RWPE1 (cell line): ENCODE measurements at places on chromosomes 7 and 10.

GRCh38 chr10:127926455-127926854 lies 19.6 kb downstream of the PTPRE start:
- no peak for DNase-seq

- DNase-seq, result no peak
These were observed 56.0 kb downstream of the ZNF800 start for GRCh38 chr7:127336458-127336857.

GRCh38 chr10:77380191-77380590 lies 257.4 kb downstream of the KCNMA1 start:
- no peak for DNase-seq

- no peak for DNase-seq
These were observed 299.9 kb upstream of the PITRM1 start for GRCh38 chr10:3472287-3473051.

DNA sequence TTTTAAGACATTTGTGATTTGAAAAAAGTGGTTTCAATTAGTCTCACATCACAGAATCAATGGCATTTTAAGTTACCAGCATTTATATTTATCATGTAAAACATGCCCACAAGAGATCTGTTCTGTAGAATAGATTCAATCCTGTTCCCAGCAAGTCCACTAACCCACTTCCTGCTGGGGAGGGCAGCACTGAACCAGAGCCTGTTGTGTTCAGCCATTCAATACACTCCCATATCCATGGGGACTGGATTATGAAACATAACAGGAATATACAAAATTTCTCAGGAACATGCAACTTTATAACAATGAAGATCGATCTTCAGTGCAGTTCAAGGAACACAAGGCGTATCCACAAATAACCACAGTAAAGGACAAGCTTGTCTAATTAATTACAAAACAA lies 24.4 kb upstream of the ANK3 start:
- DNase-seq, result no peak

DNA sequence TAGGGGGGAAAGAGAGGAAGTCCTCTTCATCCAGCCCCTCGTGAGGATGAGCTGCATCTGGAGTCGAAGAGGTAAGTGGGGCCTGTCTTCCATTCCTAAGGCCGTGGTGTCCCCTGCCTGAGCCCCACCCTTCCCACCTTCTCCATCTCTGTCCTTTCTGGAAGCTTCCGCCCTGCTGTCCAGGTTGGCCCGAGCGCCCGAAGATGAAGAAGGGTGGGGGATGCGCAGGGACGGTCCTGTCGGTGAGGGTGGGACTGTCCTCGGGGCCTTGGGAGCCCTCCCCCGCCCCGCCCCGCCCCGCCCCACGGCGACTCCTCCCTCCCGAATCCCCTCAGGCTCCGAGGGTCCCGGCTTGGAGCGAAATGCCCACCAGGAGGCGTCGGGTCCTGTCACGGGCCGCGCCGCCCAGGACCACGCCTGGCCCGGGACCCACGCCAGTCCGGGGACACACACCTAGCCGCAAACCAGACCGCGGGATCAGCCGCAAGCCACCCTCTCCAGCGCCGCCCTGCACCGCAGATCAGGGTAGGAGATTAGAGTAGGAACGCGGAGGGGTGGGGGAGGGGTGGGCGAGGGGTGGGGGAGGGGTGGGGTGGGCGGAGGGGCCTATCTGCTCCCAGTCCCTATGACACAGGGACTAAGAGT lies 15.3 kb downstream of the GPRIN2 start:
- no peak for DNase-seq

GRCh38 chr10:101062232-101063049 lies 652 bp downstream of the KAZALD1 start:
- no peak for DNase-seq

GRCh38 chr10:111116762-111117445 lies 40.1 kb downstream of the ADRA2A start:
- DNase-seq, result no peak

- DNase-seq, result no peak
These were observed 105.4 kb upstream of the FAM133B start for GRCh38 chr7:92695308-92696261.

- DNase-seq, result peak; percentile 38
These were observed 30.0 kb downstream of the NET1 start for GRCh38 chr10:5442065-5442989.

- no peak for DNase-seq
These were observed 62.1 kb upstream of the SHH start for GRCh38 chr7:155874411-155874810.

DNA sequence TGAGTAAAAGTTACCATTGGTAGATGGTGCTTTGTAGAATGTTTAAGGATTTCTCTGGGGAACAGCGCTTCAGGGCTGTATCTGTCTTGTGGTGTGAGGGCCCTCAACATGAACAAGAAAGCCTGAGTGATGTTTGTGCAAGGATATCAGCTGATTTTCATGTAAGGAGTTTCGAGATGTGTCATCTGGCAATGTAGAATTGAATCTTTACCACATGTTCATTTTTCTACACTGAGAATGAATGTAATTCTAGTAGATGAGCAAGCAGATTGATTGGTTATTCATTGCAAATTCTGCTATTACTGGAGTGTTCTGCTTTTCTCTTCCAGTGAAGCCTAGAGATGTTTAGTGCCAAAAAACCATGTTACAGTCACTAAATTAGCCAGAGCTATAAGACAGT lies 87.7 kb downstream of the ST7 start:
- DNase-seq, result no peak

DNA sequence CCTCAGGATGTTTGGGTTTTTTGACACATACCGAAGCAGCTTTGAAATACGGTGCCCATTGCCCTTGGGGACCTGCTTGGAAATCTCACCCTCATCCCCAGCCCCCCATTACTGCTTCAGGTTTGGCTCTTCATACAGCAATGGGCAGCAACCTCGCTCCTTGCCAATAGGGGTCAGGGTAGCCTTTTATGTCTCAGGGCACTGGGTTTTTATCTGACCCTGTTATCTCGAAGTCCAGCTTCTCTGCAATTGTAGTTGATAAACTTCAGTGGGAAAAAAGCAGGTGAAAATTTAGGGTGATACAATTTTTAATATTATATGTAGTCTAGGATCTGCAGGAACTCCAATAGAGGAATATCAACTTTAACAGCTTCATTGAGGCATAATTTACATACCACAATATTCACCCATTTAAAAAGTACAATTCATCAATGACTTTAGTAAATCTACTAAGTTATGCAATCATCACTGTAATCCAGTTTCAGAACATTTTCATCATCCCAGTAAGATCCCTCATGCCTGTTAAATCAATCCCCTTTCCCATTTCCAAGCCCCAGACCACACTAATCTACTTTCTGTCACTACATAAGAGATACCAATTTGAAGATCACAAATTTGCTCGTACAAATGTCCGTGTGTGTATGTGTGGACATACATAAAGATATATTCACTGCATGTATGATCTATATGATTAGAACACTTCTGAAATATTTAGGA lies 386.2 kb downstream of the KCNMA1 start:
- DNase-seq, result peak; percentile 60

- no peak for DNase-seq
These were observed 421.4 kb upstream of the AUTS2 start for GRCh38 chr7:69176841-69177240.

GRCh38 chr7:148262721-148263229 lies 327.8 kb upstream of the C7orf33 start:
- DNase-seq, result peak; percentile 37

DNA sequence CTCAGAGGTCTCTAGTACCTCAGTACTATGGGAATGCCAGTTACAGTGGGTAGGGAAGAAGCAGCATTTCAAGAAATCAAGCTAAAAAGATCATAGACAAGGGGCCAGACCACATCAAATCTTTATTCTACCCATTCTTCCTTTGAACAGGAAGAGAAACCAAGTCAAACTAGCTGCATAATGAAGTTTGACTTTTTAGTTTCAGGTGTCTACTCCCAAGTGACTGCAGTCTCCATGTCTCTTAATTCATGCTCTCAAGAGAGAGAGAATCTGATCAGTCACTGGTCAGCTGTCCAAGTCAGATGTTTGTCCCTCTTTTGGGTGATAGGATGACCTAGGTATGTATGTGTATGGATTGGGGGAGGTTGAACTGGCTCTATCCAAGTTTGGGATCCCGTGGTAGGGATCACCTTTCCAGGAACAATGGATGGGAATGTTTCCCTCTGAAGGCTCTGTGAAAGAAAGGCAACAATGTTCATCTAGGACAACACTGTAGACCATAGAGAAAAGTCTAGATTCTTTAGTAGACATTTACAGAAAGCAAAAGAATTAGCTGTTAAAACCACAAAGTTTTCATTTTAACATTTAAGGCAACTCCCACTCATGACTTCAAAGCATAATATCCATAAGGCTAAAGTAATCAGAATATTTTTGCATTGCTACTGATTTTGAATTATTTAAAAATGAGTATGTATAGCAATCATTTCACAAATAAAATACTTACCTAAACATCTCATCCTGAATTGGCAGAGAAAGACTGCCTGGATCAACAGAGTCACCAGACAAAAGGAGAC lies 30.1 kb upstream of the PRTFDC1 start:
- no peak for DNase-seq

GRCh38 chr10:33067481-33067880 lies 109.5 kb upstream of the ITGB1 start:
- no peak for DNase-seq

DNA sequence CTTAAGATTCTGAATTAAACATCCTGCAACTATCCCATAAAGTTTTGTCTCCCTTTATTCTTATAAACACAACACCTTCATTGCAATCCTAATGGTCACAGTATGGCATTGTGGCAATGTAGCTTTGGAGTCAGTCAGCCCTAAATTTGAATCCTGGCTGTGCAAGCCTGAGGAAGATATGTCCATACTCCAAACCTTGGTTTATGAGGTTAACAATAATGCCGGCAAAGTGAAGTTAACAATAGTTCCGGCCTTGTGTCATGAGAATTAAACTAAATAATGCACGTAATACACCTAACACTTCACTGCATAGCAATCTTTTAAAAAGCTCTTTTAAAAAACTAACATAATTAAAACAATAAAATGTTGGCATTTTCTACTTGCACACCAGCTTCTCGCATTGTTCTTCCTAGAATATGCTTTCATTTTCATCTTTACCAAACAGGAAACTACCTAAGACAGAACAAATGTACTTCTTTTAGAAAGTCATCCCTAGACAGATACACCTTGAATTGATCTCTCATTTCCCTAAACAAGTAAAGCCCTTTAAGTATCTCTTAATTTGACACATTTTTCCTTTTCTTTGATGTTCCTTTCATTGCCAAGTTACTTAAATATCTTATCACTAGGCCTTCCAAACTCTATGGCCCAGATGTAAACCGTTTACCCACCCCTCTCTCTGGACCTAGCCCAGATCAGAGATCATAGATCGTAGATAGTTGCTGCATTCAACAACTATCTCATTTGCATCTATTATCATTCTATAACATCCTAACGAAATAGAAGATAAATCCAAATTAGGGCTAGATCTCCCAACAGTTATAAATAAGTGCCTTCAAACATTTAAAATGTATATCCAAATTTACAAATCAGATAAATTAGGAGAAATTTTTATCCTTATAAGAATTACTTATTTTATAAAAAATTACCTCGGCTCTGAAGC lies 66.7 kb downstream of the CREB3L2 start:
- no peak for DNase-seq

DNA sequence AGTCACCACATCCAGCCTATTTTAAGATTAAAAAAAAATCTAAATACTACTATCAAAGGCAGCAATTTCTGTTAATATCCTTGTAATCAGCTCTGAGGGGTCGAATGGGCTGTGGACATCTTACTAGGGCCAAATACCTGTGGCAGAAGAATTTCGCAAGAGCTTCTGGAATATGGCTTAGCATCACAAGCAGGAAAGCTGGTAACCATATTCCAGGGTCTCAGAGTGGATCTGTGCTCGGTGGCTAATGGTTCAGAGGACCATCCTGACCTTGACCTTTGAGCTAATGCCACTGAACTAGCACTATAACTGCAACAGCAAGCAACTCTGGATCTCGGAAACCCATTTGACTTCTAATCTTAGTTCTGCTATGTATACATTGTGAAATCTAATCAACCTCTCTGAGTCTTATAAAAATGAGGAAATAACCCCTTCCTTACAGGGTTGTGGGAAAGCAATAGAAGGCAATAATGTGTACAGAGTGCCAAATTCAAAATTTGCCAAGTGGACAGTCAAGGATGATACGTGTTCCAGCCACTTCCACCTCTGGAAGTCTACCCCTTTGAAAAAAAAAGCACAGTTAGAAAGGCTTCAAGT lies 65.5 kb downstream of the CYP26A1 start:
- no peak for DNase-seq

GRCh38 chr7:91396-92175 lies 100.8 kb upstream of the FAM20C start:
- no peak for DNase-seq

- DNase-seq, result no peak
These were observed 83.7 kb downstream of the GRID1 start for GRCh38 chr10:86282664-86283465.

GRCh38 chr10:131086094-131086493 lies 225.4 kb downstream of the TCERG1L start:
- no peak for DNase-seq

DNA sequence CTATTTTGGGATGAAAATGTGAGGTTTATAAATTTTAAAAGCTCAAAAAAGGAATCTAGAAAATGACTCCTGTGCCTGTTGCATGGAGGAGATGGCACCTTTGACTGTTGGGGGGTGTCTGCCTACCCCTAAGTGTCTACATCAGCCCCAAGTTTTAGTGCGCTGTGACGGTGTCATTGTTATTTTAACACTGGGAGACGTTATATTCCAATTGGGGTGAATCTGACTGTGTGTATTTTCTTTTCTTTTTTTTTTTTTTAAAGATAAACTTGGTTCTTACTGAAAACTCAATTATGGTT lies 517 bp downstream of the SRGN start:
- no peak for DNase-seq

- no peak for DNase-seq
These were observed 470.0 kb downstream of the SUGCT start for GRCh38 chr7:40604601-40605438.

DNA sequence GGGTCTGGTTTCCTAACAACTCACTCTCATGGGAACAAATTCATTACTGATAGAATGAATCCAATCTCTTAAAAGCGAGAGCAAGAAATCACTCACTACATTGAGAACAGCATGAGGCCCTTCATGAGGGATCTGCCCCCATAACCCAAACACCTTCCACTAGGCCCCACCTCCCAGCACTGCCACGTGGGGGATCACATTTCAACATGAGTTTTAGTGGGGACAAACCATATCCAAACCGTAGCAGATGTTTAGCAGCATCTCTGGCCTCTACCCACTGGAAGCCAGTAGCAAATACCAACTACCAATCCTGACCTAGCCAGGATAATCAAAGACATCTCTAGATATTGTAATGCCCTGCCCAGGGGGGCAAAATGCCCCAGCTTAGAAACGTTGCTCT lies 243.9 kb downstream of the ARHGAP21 start:
- no peak for DNase-seq
